ENCODE measurements at places on chromosomes 3 and 15.
A peak's percentile ranks its signal among the peaks of the same experiment; 100 is the strongest.

DNA sequence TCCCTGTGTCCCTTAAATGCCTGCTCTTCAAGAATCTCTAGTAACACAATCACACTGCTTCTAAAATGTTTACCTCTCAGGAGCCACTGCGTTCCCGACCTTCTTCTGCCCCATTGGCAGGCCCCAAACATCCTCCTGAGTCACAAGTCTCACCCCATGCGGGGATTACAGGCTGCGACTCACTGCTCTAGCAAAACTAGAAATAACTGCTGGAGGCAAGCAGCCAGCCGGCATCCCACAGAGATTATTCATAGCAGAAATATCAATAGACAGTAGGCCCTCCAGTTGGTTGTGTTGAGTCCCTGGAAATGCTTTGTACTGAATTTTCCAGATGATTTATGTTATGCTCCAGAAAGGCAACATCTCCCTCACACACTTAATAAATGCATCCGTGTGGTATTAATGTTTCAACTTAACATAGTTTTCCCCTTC, 64.8 kb downstream of the RFTN1 start:
- DNase-seq = peak; percentile 19

GRCh38 chr15:100714034-100714748, 111.8 kb downstream of the ASB7 start:
- no peak for DNase-seq

DNA sequence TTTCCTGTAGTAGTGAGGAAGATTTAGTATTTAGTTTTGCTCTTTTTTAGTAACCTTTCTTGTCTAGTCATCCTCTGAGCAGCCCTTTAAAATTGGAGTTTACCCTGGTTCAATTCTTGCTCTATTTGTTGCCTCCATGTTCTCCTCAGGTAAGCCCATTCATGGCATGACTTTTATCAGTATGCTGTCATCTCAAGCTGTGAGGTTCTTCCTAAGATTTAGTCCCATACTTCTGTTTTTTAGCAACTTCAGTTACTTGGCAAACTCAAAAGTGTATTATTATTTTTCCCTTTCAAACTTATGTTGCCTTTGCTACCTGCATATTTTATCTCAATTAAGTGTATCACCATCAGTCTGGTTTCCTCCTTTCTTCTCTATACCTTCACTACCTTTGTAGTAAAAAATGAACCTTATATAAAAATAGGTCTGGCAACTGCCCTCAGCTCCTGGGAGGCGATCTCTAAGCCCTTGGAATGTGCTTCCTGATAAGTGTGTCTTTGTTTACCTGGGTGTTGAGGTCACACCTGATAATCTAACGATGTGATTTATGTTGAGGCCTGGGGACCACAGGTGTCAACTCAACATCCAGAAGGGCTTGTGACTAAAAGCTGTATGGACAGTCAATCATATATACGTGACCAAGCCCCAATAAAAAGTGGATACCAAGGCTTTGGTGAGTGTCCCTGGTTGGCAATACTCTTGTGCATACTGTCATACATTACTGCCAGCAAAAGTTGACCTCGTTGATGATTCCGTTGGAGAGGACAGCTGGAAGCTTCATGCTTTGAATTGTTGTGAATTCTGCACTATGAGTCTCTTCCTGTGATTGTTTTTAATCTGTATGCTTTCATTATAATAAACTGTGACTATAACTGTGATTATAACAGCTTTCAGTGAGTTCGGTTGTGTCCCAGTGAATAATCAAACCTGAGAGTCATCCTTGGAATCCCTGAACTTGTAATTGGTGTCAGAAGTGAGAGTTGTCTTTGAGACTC, 3.9 kb downstream of the NSUN3 start:
- no peak for DNase-seq

- no peak for DNase-seq
Measured at GRCh38 chr3:140579260-140579659, 98.6 kb upstream of the TRIM42 start.

Data from NCI-H1417 (cell line).